ENCODE measurements at places on chromosomes 2 and 18.

- H3K27me3 ChIP-seq, result no peaks in the 10 kb centered on the region
- peaks cover 10% of the 10 kb centered on the region for H3K4me1 ChIP-seq
- no peaks in the 10 kb centered on the region for H3K36me3 ChIP-seq
- no peak for DNase-seq
- no peak overlapping the region for H3K4me3 ChIP-seq
Observed at GRCh38 chr2:159043710-159044109, 75.3 kb downstream of the TANC1 start.

GRCh38 chr2:19332503-19332902, 25.9 kb downstream of the OSR1 start:
- no peaks in the 10 kb centered on the region for H3K27me3 ChIP-seq
- no peaks in the 10 kb centered on the region for H3K4me1 ChIP-seq
- no peak overlapping the region for H3K27ac ChIP-seq
- no peak for DNase-seq
- H3K4me3 ChIP-seq, result no peak overlapping the region
- no peaks in the 10 kb centered on the region for H3K36me3 ChIP-seq

DNA sequence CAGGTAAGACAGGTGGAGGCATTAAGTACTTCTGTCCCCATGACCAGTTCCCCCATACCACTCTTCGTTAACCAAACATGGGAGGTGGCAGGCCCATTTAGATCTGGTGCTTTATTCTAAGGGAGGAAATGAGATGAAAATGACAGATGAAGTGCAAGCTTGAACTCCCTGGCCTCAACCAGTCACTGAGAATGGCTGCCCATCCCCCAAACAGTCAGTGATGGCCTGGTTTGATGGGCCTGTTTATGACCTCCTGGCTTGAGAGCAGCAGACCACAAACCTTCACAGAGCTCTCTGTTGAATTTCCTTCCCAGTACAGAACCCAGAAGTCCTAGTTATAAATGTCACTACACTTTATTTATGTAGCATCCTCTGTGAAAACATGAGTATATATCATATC, 31.1 kb downstream of the EPAS1 start:
- H3K27ac ChIP-seq, result no peak overlapping the region
- no peak overlapping the region for H3K4me3 ChIP-seq
- H3K4me1 ChIP-seq, result no peaks in the 10 kb centered on the region
- no peak for DNase-seq

- no peaks in the 10 kb centered on the region for H3K36me3 ChIP-seq
- peaks cover 23% of the 10 kb centered on the region for H3K4me1 ChIP-seq
- no peak overlapping the region for H3K4me3 ChIP-seq
- no peaks in the 10 kb centered on the region for H3K27me3 ChIP-seq
- H3K27ac ChIP-seq, result no peak overlapping the region
Observed at GRCh38 chr2:216348756-216349308, 23.5 kb downstream of the MARCHF4 start.

DNA sequence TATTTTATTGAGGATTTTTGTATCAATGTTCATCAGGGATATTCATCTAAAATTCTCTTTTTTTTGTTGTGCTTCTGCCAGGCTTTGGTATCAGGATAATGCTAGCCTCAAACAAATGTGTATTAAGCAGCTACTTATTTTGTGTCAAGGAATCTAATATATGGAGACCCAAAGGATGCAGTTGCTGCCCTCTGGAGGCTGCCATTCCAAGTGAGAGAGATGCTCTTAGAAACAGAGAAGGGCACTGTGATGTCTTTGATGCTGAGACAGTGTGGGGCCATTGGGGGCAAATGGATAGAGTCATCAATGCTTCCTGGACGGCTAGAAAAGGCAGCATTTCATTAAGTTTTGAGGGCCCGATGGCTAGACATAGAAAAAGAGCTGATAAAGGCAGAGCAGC, 292.6 kb downstream of the SETBP1 start:
- no peak overlapping the region for H3K4me3 ChIP-seq
- peaks cover 2% of the 10 kb centered on the region for H3K4me1 ChIP-seq
- H3K27ac ChIP-seq, result no peak overlapping the region
- H3K36me3 ChIP-seq, result no peaks in the 10 kb centered on the region
- H3K27me3 ChIP-seq, result no peaks in the 10 kb centered on the region

GRCh38 chr2:85130407-85130806, 2.8 kb upstream of the TCF7L1 start:
- DNase-seq, result peak; percentile 36
- H3K36me3 ChIP-seq, result no peaks in the 10 kb centered on the region
- H3K27ac ChIP-seq, result no peak overlapping the region
- peaks cover 2% of the 10 kb centered on the region for H3K4me1 ChIP-seq

- peaks cover 3% of the 10 kb centered on the region for H3K4me1 ChIP-seq
- H3K4me3 ChIP-seq, result no peak overlapping the region
- no peaks in the 10 kb centered on the region for H3K27me3 ChIP-seq
- H3K27ac ChIP-seq, result no peak overlapping the region
- H3K36me3 ChIP-seq, result no peaks in the 10 kb centered on the region
- no peak for DNase-seq
Observed at GRCh38 chr2:65565681-65566080, 133.3 kb upstream of the SPRED2 start.

GRCh38 chr2:210558708-210559107, 2.3 kb downstream of the CPS1 start:
- no peak for DNase-seq
- no peaks in the 10 kb centered on the region for H3K27me3 ChIP-seq
- no peaks in the 10 kb centered on the region for H3K36me3 ChIP-seq
- no peak overlapping the region for H3K4me3 ChIP-seq
- no peaks in the 10 kb centered on the region for H3K4me1 ChIP-seq

DNA sequence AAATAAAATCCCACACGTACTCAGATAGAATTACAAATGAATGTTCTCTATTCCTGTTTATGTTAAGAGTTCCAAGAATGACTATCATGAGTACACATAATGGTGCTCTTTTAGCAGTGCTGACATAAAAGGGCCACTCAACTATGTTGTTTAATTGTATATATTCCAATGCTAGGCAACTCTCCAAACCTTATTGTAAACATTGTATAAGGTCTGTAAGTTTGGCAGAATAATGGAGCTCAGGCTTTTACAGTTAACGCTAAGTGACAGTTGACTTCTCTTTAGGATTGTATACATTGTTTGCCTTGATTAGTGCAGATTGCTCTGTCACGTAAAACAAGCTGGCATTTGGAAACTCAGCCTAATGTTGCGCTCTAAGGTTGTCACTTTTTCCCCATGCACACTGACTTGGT, 20.8 kb downstream of the RBMS1 start:
- no peak overlapping the region for H3K27ac ChIP-seq
- no peaks in the 10 kb centered on the region for H3K27me3 ChIP-seq
- DNase-seq, result no peak
- no peak overlapping the region for H3K4me3 ChIP-seq

- DNase-seq, result peak; percentile 14
- H3K4me3 ChIP-seq, result no peak overlapping the region
- no peaks in the 10 kb centered on the region for H3K4me1 ChIP-seq
- H3K27ac ChIP-seq, result no peak overlapping the region
- H3K27me3 ChIP-seq, result no peaks in the 10 kb centered on the region
Observed at GRCh38 chr2:166057370-166058164, 70.3 kb downstream of the SCN1A start.

- peaks cover 7% of the 10 kb centered on the region for H3K36me3 ChIP-seq
- no peaks in the 10 kb centered on the region for H3K4me1 ChIP-seq
- no peak overlapping the region for H3K27ac ChIP-seq
- no peak overlapping the region for H3K4me3 ChIP-seq
- DNase-seq, result no peak
Observed at GRCh38 chr2:36509075-36509474, 88.9 kb downstream of the FEZ2 start.

- H3K27ac ChIP-seq, result no peak overlapping the region
- no peaks in the 10 kb centered on the region for H3K27me3 ChIP-seq
- DNase-seq, result no peak
- H3K36me3 ChIP-seq, result no peaks in the 10 kb centered on the region
- no peak overlapping the region for H3K4me3 ChIP-seq
Observed at GRCh38 chr2:214549946-214550345, 139.1 kb downstream of the VWC2L start.

All from mesendoderm (in vitro differentiated cells).